GM23248 (cell line): ENCODE measurements at places on chromosomes 6 and 20. TPM values are rescaled to one million over a fixed set of nuclear protein-coding genes. Genes with fewer than 3 reads are reported as not detected.
A peak's percentile ranks its signal among the peaks of the same experiment; 100 is the strongest.

The DDO gene
- polyA plus RNA-seq: not detected in 2 replicates

- no peak for DNase-seq
These were observed 601 bp upstream of the ATRN start for GRCh38 chr20:3470208-3470626.

GRCh38 chr6:138037009-138037504 lies 70.2 kb downstream of the PERP start:
- DNase-seq: peak; percentile 13

The DNAH8 gene
- not detected in 2 replicates for polyA plus RNA-seq

The KHDC1 gene
- 2.9 and 3.8 TPM in 2 replicates for polyA plus RNA-seq

- no peak for DNase-seq
These were observed 146.9 kb upstream of the C6orf118 start for GRCh38 chr6:165456286-165456685.

DNA sequence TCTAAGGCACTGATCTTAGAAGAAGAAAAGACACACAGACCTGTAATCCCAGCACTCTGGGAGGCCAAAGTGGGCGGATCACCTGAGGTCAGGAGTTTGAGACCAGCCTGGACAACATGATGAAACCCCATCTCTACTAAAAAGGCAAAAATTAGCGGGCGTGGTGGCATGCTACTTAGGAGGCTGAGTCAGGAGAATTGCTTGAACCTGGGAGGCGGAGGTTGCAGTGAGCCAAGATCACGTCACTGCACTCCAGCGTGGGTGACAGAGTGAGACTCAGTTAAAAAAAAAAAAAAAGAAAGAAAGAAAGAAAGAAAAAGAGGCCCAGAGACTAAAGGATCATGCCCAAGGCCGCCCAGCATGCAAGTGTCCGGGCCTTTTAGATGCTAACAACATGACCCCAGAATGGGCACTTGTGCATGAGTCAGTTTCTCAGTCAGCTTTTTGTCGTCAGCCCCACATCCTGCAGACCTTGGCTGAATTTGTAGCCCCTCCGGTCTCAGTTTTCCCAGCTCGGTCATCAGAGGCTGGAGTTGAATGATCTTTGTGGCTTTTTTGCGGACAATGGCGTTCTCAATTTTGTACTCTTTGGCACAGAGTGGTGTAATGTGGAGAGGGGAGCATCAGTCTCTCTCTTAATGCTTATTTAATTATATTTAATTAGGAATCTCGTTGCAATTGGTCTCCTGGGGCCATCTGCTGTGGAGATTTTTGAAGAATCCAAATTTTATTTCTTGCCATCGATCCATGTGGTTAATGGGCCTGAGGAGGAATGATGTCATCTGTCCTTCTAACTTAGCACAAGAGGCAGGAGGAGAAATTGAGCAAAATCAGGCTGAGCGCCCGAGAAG lies 30.6 kb upstream of the APCDD1L start:
- peak; percentile 37 for DNase-seq

The BRD2 gene
- 99.9 and 105 TPM in 2 replicates for polyA plus RNA-seq

- DNase-seq: peak; percentile 85
These were observed 97.4 kb downstream of the EPB41L2 start for GRCh38 chr6:130965656-130966055.

The ISM1 gene
- 0.06 TPM in 1 of 2 replicates, not detected in the other for polyA plus RNA-seq

The CLPSL1 gene
- polyA plus RNA-seq: not detected in 2 replicates

- peak; percentile 34 for DNase-seq
These were observed 139.1 kb downstream of the KIF16B start for GRCh38 chr20:16434062-16434664.

GRCh38 chr20:19453862-19454261 lies 241.4 kb downstream of the SLC24A3 start:
- DNase-seq: no peak

- DNase-seq: no peak
These were observed 8.7 kb upstream of the NFATC2 start for GRCh38 chr20:51551186-51551585.

- DNase-seq: peak; percentile 42
These were observed 35.8 kb upstream of the TMEM14A start for GRCh38 chr6:52635049-52635577.

The OR2H1 gene
- polyA plus RNA-seq: not detected in 2 replicates

GRCh38 chr6:16374461-16375200 lies 136.2 kb downstream of the GMPR start:
- no peak for DNase-seq

GRCh38 chr6:53805725-53806124 lies 10.9 kb downstream of the LRRC1 start:
- no peak for DNase-seq

GRCh38 chr6:137874204-137875057 lies 7.4 kb downstream of the TNFAIP3 start:
- no peak for DNase-seq

The SYCP2 gene
- polyA plus RNA-seq: 0.24 and 0.39 TPM in 2 replicates

DNA sequence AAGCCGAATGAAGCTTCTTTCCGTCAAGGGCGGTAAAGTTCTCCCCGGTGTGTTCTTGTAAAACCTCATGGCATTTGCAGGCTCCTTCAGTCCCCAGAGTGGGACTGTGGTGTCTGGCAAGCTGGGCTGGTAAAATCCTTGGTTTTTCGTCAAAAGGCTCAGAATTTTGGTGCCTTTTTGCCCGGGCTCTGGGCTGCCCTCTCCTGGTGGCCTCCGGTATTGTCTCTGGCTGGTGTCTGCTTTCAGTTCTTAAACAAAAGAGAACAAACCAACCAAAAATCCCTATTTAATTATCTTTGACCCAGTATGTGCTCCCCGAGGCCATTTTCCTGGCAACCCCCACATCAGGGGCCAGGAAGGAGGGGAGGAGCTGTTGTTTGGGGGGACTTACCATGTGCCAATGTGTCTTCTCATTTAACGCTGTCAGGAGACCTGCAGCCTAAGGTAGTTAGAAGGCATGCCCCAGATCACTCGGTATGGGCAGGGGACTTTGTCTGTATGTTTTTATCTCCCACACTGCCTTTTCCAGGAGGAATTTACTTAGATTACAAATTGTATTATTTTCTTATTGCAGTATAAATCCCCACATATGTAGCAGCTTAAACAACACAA lies 11.1 kb downstream of the CDH4 start:
- peak; percentile 40 for DNase-seq

DNA sequence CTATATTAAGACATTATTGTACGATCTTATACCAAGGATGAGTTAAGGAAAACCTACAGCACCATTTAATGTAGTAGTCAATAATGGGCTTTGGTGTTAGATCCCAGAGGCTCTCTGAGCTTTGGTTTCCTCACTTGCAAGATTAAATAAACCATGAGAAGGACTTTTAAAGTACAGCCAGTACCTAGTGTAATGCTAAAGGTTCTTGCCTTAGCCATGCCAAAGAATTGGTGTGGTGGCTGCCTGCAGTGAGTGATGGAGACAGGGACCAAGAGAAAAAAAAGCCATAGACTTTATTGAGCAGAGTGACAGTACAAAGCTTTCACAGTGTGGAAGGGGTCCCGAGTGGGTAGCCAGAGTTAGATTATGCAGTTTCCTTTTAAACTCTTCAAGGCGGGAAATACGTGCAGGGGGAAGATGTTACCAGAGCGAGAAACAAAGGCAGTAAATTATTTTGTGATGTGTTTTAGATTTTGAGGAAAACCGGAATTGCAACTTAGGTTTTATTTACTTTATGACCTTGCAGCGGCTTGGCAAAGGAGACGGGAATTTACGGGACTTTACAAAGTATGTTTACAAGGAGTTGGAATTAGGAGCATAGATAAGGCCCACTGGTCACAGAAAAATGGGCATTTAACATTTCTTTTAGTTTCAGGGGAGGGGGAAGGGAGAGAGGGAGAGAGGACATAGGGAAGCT lies 100.4 kb downstream of the MYO6 start:
- no peak for DNase-seq

The CRYBG1 gene
- 1.9 and 2.1 TPM in 2 replicates for polyA plus RNA-seq

The HTR1B gene
- polyA plus RNA-seq: not detected in 2 replicates

- DNase-seq: no peak
These were observed 18.9 kb downstream of the C6orf132 start for GRCh38 chr6:42123379-42124103.

DNA sequence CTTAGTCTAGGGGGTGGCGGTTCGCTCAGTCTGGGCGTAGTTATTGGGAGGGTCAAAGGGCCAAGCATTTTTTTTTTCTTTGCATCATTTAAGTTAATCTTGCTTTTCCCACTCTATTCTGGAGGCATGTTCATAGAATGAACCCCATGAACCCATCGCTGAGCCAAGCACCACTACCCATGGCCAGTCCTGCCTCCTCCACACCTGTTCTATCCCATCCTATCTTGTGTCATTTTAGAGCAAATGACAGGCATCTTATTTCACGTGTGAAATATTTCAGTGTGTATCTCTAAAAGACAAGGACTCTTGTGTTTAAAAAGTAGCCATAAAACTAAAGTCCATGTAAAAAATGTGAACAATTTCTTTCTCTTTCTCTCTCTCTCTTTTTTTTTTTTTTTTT lies 13.9 kb downstream of the SRC start:
- no peak for DNase-seq

The POLR1H gene
- 31.7 and 32.1 TPM in 2 replicates for polyA plus RNA-seq

The ASIP gene
- polyA plus RNA-seq: not detected in 2 replicates

GRCh38 chr20:4569865-4570264 lies 151.8 kb upstream of the PRND start:
- DNase-seq: no peak

- DNase-seq: no peak
These were observed 3.5 kb downstream of the TBPL1 start for GRCh38 chr6:133956416-133957049.

The GGTLC1 gene
- polyA plus RNA-seq: not detected in 2 replicates

The MLIP gene
- not detected in 2 replicates for polyA plus RNA-seq

- DNase-seq: no peak
These were observed 4.9 kb downstream of the PREP start for GRCh38 chr6:105397987-105398386.

- DNase-seq: no peak
These were observed 142.1 kb downstream of the MYB start for GRCh38 chr6:135323202-135323668.

DNA sequence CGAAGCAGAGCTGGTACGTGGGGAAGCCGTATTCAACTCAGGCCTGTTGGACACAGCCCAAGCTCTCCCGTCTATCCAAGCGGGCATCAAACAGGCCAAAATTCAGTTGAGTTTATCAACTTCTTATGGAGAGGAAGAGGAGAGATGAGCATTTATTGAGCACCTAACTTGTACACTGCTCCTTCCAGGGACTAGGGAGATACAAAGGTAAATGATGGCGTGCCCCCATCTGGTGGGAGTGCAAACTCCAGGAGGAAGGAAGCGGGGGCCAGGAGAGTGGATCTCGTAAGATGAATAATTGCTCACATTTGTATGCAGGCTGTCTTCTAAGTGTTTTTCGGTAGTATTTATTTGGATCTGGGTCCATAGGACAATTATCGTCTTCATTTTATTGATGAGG lies 146.6 kb downstream of the SOBP start:
- no peak for DNase-seq

GRCh38 chr6:39896701-39897100 lies 37.6 kb downstream of the MOCS1 start:
- DNase-seq: no peak

The SNAP25 gene
- 0.09 TPM in 1 of 2 replicates, not detected in the other for polyA plus RNA-seq

The PHF20 gene
- polyA plus RNA-seq: 35.4 and 37.4 TPM in 2 replicates

DNA sequence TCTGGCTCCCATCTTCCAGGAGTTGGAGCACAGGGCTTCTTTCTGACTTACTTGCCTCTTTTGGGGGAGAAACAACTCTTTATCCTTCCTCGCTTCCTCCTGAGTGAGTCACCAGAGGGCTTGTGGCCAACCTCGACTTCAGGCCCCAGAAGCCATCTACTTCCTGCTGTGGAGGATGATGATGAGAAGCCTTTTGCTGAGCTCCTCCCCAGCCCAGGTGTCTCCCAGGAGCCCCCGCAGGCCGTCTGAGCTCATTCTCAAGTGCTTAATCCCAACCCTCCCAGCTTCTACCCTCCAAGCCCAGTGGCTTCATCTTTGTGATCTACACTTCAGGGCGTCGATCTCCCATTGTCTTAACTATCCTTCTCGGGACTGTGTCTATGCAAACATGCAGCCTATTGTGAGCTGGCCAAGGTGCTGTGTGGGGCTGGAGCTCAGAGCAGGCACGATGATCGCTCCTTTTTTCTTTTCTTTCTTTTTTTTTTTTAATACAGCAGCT lies 27.9 kb downstream of the SDCBP2 start:
- peak; percentile 68 for DNase-seq

DNA sequence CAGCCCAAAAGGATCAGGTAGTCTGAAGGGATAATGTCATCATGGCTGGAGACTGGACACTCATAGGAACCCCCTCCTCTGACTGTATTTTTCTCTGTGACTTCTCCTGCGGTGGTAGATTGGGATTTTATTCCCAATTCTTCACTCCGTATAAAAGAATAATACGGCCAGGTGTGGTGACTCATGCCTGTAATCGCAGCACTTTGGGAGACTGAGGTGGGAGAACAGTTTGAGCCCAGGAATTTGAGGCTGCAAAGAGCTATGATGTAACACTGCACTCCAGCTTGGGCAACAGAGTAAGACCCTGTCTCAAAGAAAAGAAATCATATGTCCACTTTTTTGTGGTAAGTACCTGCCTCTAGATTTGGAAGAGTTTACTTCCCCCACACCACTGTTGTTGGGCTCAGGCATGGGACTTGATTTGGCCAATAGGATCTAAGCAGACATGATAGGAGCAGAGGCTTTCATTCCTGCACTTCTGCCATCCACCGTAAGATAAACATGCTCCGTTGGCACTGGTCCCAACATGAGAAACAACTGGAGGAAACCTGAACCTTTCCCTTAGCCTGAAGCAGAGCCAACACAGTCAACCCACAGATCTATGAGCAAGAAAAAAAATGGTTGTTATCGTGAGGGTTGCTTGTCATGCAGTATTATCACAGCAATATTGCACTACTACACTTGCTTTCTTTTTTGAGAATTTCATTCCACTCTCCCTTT lies 82.0 kb downstream of the JPH2 start:
- peak; percentile 47 for DNase-seq
